ENCODE measurements at places on chromosomes 13 and 19.

DNA sequence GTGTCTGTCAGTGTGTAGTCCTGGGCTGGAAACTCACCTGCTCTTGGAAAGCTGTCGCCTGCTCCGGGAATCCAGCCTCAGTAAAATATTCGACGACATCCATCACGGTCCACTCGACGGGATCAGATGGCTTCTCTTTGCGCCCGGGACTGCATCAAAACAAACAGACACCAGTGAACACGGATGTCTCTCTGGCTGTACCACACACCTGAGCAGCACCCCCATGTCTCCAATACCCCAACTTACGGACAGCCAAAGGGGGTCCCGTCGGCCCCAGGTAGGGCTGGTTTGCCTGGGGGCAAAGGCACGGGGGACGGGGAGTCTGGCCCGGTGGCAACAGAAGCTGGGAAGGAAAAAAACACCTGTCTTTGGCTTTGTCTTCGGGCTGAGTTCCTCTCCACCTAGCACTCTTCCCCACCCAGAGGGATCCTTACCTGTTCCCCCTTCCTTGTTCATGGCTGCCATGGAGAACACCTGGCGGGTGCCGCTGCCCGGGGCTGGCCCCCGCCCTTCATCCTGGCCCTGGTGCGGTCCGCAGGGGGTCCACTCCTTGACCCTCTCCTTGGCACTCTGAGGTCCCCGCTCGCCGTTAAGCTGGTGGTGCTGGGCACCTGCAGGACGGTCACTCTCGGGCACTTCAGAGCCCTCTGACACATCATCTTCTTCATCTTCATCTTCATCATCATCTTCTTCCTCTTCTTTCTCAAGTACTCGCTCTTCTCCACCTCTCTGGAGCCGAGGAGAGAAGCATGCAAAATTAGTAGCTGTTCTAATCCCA, 1.7 kb downstream of the SAMD1 start:
- no peak for DNase-seq

- no peak for DNase-seq
These were observed 1.6 kb downstream of the RPL18 start for GRCh38 chr19:48617146-48617937.

DNA sequence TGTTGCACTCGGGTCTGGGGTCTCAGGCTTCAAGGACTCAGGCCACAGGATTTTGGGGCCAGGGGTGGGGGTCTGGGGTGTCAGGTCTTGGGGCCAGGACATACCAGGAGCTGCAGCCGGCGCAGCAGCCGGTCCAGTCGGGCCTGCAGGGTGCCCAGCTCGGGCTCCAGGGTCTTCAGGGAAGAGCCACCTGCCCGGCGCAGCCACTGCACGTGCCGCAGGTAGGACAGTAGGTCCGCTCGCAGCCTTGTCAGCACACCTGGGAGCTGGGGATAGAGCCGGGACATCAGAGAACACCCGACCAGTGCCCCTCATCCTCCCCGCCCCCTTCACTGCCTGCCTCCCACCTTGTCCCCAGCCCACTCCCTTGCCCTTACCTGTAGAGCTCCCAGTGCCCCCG, 2.2 kb downstream of the IL11 start:
- no peak for DNase-seq

DNA sequence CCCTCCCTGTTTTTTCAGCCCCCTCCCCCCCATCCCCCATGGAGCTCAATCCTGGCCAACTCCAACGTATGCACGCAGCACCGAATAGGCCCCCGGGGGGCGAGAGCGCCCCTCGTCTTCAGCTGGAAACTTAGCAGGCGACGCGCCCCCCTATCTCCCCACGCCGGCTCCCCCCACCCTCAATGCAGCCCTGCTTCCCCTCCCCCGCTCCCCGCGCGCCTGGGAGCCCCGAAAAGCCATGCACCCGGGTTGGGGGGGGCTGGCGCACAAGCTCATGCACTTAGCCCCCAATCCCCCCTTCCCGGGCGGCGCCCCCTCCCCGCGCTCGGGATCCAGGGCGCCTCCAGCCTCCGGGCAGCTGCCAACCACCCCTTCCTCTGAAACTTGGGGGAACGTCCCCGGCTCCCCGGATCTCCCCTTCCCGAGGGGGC, 508 bp downstream of the ZBTB7A start:
- DNase-seq = no peak

Measured in WTC11 (cell line).